ENCODE measurements at places on chromosomes 4 and X. TPM values are rescaled to one million over a fixed set of nuclear protein-coding genes. Genes with fewer than 3 reads are reported as not detected.

CXorf51B gene
- not detected for total RNA-seq

DHX15 gene
- total RNA-seq = 107 TPM

SULT1B1 gene
- total RNA-seq = not detected

NUDT10 gene
- 2.7 TPM for total RNA-seq

STPG2 gene
- total RNA-seq = 0.29 TPM

SHROOM4 gene
- 1.8 TPM for total RNA-seq

MAGEA9B gene
- not detected for total RNA-seq

PCYT1B gene
- total RNA-seq = 1.1 TPM
